GM12878 (cell line): ENCODE measurements at places on chromosomes 5 and 9.

DNA sequence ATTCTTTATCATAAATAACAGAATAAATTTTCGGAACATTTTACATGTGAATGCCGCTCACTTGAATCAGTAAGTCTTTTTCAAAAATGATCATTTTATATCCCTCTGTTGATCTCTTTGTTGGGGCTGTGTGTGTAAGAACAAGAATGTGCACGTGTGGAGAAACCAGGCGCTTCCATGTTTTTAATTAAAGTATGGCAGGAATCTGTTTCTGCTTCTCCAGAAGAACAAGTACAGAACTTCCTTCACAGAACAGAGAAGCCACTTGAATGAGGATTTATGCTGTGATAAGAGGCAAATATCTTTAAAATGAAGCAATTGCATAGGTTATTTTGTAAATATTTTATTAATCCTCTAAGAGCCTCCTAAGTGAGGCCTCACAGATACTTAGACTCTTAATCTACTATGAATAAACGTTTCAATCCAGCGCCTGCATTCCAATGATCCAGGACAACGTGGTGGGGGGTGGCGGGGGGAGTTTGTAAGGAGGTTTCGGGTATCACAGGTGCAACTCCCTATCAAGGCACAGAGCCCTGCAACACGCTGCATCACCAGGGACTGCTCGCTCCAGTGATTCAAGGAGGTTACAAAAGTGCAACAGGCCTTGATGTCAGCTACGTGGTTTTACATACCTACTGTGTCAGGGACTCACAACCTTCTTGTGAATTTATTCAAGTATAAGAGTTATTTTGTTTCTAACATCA, 409.2 kb downstream of the BNC2 start:
- H3K27ac ChIP-seq: no peak overlapping the region
- DNase-seq: peak; percentile 37
- no peak overlapping the region for H3K4me3 ChIP-seq
- no peaks in the 10 kb centered on the region for H3K27me3 ChIP-seq

DNA sequence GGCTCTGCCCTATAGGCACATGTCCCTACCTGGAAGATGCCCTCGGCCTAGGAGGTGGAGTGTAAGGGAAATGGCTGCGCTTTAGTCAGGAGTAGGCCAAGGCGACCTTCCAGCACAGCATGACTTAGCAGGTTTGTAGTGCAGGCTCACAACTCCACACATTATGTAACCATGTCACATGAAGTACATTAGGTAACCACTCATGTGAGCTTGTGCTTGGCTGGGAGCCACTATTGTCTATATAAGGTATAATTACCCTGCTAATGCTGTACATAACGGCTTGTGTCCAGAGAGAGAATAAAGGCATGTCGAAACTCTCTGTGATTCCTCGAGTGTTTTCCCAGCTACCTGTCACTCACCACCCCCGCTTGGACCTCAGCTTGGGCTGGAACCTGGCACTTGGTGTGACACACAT, 74.9 kb downstream of the CAMK4 start:
- H3K36me3 ChIP-seq: no peaks in the 10 kb centered on the region; the same call in 1 of the 2 replicates
- no peaks in the 10 kb centered on the region for H3K27me3 ChIP-seq
- H3K4me3 ChIP-seq: peak overlapping the region; percentile 29; the same call in 1 of the 2 replicates
- H3K27ac ChIP-seq: no peak overlapping the region

DNA sequence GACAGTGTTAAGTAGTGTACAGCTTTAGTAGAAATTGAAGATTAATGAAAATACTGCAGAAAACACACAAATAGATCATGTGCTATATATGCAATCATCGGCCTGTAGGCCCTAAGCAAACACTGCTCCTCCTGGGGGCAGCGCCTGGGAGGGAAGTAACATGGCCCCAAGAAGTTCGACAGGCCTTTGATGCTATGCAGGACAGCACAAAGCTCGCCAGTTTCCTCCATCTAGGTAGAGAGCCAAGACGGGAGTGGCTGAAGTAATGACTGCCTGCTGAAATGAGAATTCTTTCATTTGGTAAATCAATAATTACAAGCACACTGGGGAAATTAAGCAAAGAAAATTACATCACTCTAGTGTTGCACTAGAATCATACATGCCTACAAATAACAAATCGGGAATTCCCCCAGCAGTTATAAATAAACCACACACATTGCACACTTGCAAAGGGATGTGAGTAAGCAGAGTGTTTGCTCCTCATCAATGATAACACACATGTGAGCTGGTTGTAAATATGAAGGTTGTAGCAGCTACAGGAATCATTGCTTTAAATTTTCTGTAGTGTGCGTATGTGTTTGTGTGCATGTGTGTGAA, 219.9 kb upstream of the NFIL3 start:
- H3K27ac ChIP-seq: no peak overlapping the region
- no peak overlapping the region for H3K4me3 ChIP-seq
- no peaks in the 10 kb centered on the region for H3K36me3 ChIP-seq
- no peaks in the 10 kb centered on the region for H3K27me3 ChIP-seq
- H3K4me1 ChIP-seq: peaks cover 16% of the 10 kb centered on the region
- DNase-seq: no peak

GRCh38 chr5:57166276-57166675, 7.6 kb upstream of the GPBP1 start:
- H3K4me1 ChIP-seq: peaks cover 5% of the 10 kb centered on the region; the same call in 1 of the 2 replicates
- no peak for DNase-seq
- no peak overlapping the region for H3K27ac ChIP-seq
- no peak overlapping the region for H3K4me3 ChIP-seq
- H3K36me3 ChIP-seq: no peaks in the 10 kb centered on the region

GRCh38 chr9:96551403-96551802, 68.2 kb downstream of the CDC14B start:
- H3K27me3 ChIP-seq: no peaks in the 10 kb centered on the region
- no peak overlapping the region for H3K27ac ChIP-seq
- no peak for DNase-seq

- no peaks in the 10 kb centered on the region for H3K36me3 ChIP-seq
- H3K4me1 ChIP-seq: no peaks in the 10 kb centered on the region
- H3K4me3 ChIP-seq: no peak overlapping the region
- no peaks in the 10 kb centered on the region for H3K27me3 ChIP-seq
These were observed 36.8 kb downstream of the UGT3A2 start for GRCh38 chr5:36029914-36030313.

GRCh38 chr9:110432253-110432652, 94.6 kb upstream of the TXNDC8 start:
- no peaks in the 10 kb centered on the region for H3K36me3 ChIP-seq
- H3K4me1 ChIP-seq: no peaks in the 10 kb centered on the region
- no peak overlapping the region for H3K4me3 ChIP-seq
- no peak for DNase-seq

DNA sequence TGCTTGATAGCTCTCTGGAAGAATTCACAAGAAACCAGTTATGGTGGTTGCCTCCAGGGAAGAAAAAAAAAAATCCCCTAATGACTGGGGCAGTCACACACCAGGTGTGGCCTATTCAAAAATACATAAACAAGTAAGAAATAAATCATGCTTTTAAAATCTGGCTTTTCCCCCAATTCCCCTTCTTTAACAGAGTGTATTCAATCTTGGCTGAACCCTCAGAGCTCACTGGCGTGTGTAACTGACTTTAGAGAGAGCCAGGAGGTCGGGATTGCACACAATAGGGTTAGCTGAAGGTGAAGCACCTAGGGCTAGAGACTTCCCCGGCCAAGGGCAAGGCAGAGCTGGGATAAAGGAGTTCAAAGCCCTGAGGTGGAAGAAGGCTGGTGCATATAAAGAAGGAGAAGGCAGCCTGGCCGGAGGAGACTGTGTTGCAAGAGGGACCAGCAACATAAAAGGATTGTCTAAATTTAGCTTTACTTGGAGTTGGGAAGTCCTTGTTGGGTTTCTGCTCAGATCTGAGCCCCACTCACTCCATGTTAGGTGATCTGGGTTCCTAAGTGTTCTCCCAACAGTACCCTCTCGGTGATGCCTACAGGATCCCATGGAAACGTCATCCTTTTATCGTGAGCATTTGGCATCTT, 19.7 kb downstream of the FNBP1 start:
- peak overlapping the region; percentile 83 for H3K27ac ChIP-seq
- peaks cover 45% of the 10 kb centered on the region; the same call in 1 of the 2 replicates for H3K36me3 ChIP-seq
- peak; percentile 88 for DNase-seq
- H3K4me1 ChIP-seq: peaks cover 92% of the 10 kb centered on the region
- no peaks in the 10 kb centered on the region for H3K27me3 ChIP-seq

DNA sequence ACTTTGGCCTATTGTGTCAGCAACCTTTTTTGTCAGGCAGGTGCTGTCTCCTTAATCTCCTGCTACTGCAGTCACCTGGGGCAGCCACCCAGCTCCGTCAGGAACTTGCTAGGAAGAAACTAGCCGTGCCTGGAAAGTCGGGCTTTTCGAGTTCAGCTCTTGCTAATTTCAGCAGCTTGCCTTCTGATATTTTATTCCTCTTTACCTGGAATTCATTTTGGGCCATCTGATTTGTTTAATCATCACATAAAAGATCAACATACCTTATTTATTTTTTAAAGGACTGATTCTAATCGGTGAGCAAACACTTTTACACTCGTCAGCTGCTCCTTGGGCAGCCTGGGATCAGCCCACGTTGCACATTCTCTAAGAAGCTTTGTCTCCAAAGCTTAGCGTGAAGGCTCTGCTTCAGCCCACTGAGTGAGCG, 42.2 kb downstream of the PRLR start:
- no peak overlapping the region for H3K27ac ChIP-seq
- H3K4me1 ChIP-seq: no peaks in the 10 kb centered on the region
- no peak overlapping the region for H3K4me3 ChIP-seq
- DNase-seq: no peak

GRCh38 chr5:43314724-43315123, 1.5 kb upstream of the HMGCS1 start:
- no peak for DNase-seq
- H3K4me3 ChIP-seq: no peak overlapping the region
- no peaks in the 10 kb centered on the region for H3K27me3 ChIP-seq

- no peak for DNase-seq
- no peaks in the 10 kb centered on the region for H3K27me3 ChIP-seq
- no peak overlapping the region for H3K27ac ChIP-seq
- H3K4me1 ChIP-seq: no peaks in the 10 kb centered on the region
These were observed 160.8 kb downstream of the DMRT2 start for GRCh38 chr9:1210954-1211353.

- H3K4me1 ChIP-seq: no peaks in the 10 kb centered on the region
- H3K4me3 ChIP-seq: no peak overlapping the region
- no peaks in the 10 kb centered on the region for H3K36me3 ChIP-seq
These were observed 358.2 kb upstream of the TLE4 start for GRCh38 chr9:79213417-79214125.

GRCh38 chr5:98308960-98309359, 464.5 kb upstream of the RGMB start:
- H3K36me3 ChIP-seq: no peaks in the 10 kb centered on the region
- no peak for DNase-seq
- H3K27ac ChIP-seq: no peak overlapping the region
- H3K4me1 ChIP-seq: no peaks in the 10 kb centered on the region
- no peak overlapping the region for H3K4me3 ChIP-seq

GRCh38 chr9:68547417-68547816, 6.7 kb upstream of the TMEM252 start:
- no peak overlapping the region for H3K4me3 ChIP-seq
- DNase-seq: no peak
- H3K27me3 ChIP-seq: no peaks in the 10 kb centered on the region; the same call in 1 of the 2 replicates
- no peaks in the 10 kb centered on the region for H3K36me3 ChIP-seq
- peaks cover 29% of the 10 kb centered on the region for H3K4me1 ChIP-seq

DNA sequence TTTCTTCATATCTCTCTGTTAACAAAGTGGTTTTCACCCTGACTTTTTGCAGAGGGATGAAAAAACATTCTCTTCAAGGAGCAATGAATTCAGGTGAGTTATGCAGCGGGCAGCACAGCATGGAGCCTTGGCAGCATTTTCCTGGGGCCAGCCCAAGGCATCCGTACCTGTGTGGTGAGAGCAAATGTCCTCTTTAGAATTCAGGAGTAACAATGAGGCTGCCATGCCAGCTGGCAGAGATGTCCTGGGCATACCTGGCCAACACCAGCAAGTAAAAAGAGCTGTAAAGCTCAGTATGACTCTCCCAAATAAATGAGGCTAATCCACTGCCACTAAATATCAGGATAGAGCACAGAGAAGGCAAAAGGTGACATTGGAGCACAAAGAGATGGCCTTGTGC, 277.6 kb upstream of the TRPC7 start:
- H3K36me3 ChIP-seq: no peaks in the 10 kb centered on the region
- no peaks in the 10 kb centered on the region for H3K27me3 ChIP-seq
- H3K27ac ChIP-seq: no peak overlapping the region
- no peak overlapping the region for H3K4me3 ChIP-seq
- DNase-seq: no peak

- H3K4me3 ChIP-seq: peak overlapping the region; percentile 61
- H3K27me3 ChIP-seq: no peaks in the 10 kb centered on the region
- no peak for DNase-seq
- peak overlapping the region; percentile 91 for H3K27ac ChIP-seq
These were observed 3.4 kb upstream of the CNTRL start for GRCh38 chr9:121071370-121071755.

GRCh38 chr5:132020568-132021339, 9.3 kb upstream of the ACSL6 start:
- no peaks in the 10 kb centered on the region for H3K36me3 ChIP-seq
- H3K4me1 ChIP-seq: peaks cover 33% of the 10 kb centered on the region
- no peak overlapping the region for H3K27ac ChIP-seq
- no peak for DNase-seq
- no peaks in the 10 kb centered on the region; the same call in none of the 2 replicates for H3K27me3 ChIP-seq

- H3K4me1 ChIP-seq: peaks cover 23% of the 10 kb centered on the region
- no peak for DNase-seq
- H3K4me3 ChIP-seq: no peak overlapping the region
- H3K27me3 ChIP-seq: no peaks in the 10 kb centered on the region
These were observed 20.2 kb downstream of the SLC22A5 start for GRCh38 chr5:132389585-132390286.

- peaks cover 12% of the 10 kb centered on the region for H3K4me1 ChIP-seq
- no peak overlapping the region for H3K4me3 ChIP-seq
- H3K36me3 ChIP-seq: no peaks in the 10 kb centered on the region
- peaks cover 18% of the 10 kb centered on the region for H3K27me3 ChIP-seq
- DNase-seq: no peak
These were observed 2.1 kb upstream of the GLIS3 start for GRCh38 chr9:4301971-4302427.

GRCh38 chr5:80757290-80757689, 102.5 kb upstream of the DHFR start:
- H3K27me3 ChIP-seq: no peaks in the 10 kb centered on the region
- no peak overlapping the region for H3K4me3 ChIP-seq
- H3K4me1 ChIP-seq: peaks cover 24% of the 10 kb centered on the region
- H3K27ac ChIP-seq: no peak overlapping the region
- DNase-seq: no peak
